ENCODE measurements at places on chromosomes 7 and 10. TPM values are rescaled to one million over a fixed set of nuclear protein-coding genes. Genes with fewer than 3 reads are reported as not detected.

MAPK8 gene
- total RNA-seq, result 65.0 TPM

AOC1 gene
- total RNA-seq, result not detected

DRGX gene
- not detected for total RNA-seq

ANKRD30A gene
- total RNA-seq, result not detected

ZPBP gene
- total RNA-seq, result not detected

GLUD1 gene
- total RNA-seq, result 52.3 TPM

TMEM178B gene
- 0.31 TPM for total RNA-seq

NRCAM gene
- total RNA-seq, result 6.2 TPM

LBX1 gene
- total RNA-seq, result not detected

CDH23 gene
- 2.5 TPM for total RNA-seq

MUC3A gene
- 2.4 TPM for total RNA-seq

AGBL3 gene
- total RNA-seq, result 3.7 TPM

HOXA9 gene
- 13.2 TPM for total RNA-seq

ICA1 gene
- total RNA-seq, result 6.8 TPM

HMX3 gene
- total RNA-seq, result not detected

TFR2 gene
- 0.38 TPM for total RNA-seq

All from mesothelial cell of epicardium (in vitro differentiated cells).